ENCODE measurements at places on chromosomes 7 and 10.
A peak's percentile ranks its signal among the peaks of the same experiment; 100 is the strongest.

DNA sequence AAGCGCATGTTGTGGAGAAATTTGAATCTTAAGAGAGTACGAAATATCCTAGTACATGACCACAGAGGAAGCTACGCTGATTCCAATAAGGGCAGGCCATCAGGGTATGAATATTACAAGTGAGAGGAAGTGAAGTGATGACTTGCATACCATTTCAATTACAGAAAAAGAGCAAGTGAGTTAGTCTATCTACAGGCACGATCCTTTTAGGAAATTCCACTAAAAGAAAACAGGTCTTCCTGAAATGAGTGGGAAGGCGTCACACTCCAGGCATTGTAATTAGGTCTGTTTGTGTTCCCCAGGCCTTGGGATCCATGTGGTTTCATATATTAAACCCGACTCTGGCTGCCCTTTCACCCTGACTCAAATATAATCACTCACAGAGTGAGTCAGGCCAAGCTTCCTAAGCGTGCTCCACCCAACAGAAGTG, 152.5 kb downstream of the SEMA3A start:
- DNase-seq: peak; percentile 94

- DNase-seq: no peak
Observed at GRCh38 chr7:144812379-144813283, 23.2 kb downstream of the TPK1 start.

- DNase-seq: no peak
Observed at GRCh38 chr10:44389150-44389549, 4.3 kb upstream of the CXCL12 start.

- DNase-seq: no peak
Observed at GRCh38 chr10:26156019-26156418, 60.6 kb upstream of the GAD2 start.

- no peak for DNase-seq
Observed at GRCh38 chr7:85730012-85730411, 543.2 kb upstream of the SEMA3D start.

GRCh38 chr7:77799078-77799964, 748 bp downstream of the PHTF2 start:
- DNase-seq: peak; percentile 30

- DNase-seq: no peak
Observed at GRCh38 chr7:46664453-46664852, 743.4 kb upstream of the IGFBP3 start.

- DNase-seq: no peak
Observed at GRCh38 chr7:41811941-41812340, 109.1 kb upstream of the INHBA start.

- no peak for DNase-seq
Observed at GRCh38 chr10:79248341-79249185, 98.7 kb upstream of the PPIF start.

- DNase-seq: no peak
Observed at GRCh38 chr7:107684947-107685463, 24.4 kb downstream of the SLC26A4 start.

DNA sequence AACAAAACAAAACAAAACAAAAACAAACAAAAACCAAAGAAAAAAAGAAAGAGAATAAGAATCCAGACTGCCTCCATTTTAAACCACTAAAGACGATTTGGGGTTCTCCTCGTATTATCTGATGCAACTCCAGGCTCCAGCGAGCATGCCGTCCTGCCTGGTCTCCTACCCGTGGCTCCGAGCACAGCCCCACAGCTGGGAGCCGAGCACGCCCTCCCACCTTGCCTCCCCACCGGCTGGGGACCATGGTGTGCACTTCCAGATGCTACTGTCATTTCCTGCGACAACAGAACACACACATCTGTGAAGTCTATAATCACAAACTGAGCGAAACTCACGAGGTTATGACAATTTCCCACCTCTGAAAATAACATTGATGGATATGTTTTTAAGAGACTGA, 113.1 kb downstream of the ADARB2 start:
- DNase-seq: no peak

GRCh38 chr7:90222811-90223725, 11.5 kb downstream of the STEAP2 start:
- DNase-seq: peak; percentile 70

DNA sequence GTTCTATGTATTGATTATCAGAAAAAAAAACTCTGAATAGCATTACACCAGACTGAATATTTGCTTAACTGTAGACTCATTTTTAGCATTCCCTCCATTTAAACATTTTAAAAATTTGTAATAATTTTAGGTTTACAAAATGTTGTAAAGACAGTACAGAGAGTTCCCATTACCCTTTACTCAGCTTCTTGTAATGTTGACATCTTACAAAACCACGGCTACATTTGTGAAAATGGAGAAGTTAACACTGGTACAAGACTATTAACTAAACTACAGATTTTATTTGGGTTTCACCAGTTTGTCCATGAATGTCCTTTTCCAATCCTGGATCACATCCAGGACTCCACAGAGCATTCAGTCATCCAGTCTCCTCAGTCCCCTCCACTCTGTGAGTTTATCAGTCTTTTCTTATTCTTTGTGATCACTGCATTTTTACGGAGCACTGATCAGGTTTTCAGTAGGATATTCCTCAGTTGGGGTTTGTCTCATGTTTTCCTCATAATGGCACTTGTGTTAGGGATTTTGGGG, 130.0 kb upstream of the EEPD1 start:
- no peak for DNase-seq

DNA sequence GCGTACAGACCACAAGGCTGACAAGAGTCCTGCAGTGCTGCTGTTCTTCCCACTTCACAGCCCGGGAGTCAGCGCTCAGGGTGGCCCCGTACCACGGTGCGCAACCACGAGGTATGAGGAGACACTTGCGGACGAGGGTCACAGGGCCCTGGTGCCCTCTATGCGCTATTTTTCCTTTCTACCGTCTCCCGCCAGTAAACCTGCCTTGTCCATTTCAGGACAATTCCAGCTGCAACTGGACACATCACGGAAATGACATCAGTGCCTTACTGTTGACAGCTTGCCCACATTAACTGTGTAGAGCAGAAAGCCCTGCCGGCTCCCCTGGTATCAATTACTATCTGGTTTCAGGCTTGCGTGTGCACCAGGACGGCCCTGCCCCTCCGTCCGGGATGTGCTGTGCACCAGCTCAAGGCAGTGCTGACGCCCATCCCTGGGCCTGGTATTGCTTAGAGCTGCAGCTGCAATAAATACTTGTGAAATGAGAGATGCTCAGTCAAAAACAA, 65.1 kb downstream of the ZRANB1 start:
- peak; percentile 85 for DNase-seq

- peak; percentile 68 for DNase-seq
Observed at GRCh38 chr10:120478386-120478785, 21.4 kb downstream of the PLPP4 start.

DNA sequence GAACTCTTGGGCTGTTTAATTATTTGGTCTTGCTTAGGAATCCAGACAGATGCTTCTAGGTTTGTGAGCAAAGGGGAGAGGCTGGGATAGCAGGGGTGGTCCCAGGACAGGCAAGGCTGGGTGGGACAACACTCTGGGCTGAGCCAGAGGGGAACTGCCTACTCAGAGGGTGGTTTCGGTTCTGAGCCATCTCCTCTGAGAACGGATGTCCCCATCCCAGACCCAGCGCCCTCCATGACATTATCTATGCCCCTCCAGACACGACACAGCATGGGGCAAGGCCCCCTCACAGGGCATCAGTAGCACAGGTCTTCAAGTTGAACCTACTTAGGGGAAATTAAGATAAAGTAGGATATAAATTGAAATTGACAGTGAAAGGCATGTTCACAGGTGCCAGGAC, 7.1 kb downstream of the ASB10 start:
- no peak for DNase-seq

DNA sequence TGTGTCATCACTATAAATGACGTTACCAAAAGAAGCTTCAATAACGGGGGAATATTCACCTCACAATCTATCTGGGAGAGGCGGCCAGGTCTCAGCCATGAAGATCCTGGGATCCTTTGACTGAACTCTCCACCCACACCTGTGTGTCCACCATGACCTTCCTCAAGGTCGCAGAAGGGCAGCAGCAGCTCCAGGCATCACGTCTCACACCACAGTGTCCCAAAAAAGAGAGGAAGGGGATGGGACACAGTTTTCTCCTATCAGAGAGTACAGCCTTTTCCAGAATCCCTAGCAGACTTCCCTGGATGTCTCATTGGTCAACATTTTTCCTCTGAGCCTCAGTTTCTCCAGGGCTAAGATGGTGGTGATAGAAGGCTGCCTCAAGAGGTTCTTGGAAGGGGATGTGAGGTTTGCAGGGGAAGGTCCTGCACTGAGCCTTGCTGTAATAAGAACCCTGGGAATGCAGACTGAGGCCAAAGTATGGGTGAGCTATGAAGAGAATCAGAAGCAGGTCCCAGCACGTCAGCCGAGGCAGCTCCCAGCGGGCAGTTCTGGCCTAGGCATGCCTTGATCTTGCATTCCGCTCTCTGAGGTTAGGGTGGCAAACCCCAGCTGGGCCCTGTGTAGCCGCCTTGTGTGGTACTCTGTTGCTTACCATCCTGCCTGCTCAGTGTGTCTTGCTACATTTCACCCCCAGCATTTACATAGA, 63.8 kb downstream of the COL26A1 start:
- DNase-seq: no peak

- no peak for DNase-seq
Observed at GRCh38 chr7:50317697-50318669, 13.5 kb downstream of the IKZF1 start.

DNA sequence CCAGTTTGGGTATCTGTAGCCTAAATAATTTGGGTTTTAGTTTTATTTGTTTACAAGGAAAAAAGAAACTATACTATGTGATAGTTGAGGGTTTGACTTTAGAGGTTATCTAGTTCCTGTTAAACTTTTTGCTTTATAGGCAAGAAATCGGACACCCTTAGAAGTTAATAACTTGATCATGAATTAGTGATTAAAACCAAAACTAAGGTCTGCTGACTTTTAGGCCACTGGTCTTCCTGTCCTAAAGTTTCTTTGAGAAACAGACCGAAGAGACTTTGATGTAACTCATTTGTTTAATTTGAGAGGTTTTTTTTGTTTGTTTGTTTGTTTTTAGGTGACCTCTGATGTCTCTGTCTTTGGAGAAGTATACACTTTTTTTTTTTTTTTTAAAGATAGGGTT, 59.7 kb downstream of the PHTF2 start:
- no peak for DNase-seq

- peak; percentile 66 for DNase-seq
Observed at GRCh38 chr7:77759294-77759889, 38.8 kb downstream of the TMEM60 start.

DNA sequence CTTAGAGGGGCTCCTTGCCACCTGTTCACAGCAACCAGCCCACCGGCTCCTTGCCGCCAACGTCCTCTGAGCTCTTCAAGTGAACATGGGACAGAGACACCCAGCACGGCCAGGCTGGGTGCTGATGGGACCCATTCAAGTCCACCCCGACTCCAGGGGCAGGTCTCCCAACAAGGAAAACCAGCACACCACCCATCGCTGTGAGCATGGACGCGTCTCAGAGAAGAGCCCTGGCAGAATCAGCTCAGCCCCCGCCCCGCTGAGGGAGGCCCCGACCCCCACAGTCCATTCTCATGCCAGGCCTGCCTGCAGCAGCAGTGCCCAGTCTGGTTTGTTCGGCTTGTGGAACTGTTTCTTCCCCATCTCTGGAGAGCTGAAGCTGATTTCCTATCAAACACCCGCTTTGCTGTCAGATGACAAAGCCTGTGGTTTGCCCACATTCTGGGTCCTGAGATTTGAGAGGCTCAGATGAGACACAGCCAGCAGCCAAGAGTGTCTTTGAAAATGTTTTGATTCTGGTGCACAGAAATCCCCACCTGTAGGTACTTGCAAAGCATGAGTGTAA, 216.6 kb downstream of the ZMYND11 start:
- no peak for DNase-seq

- DNase-seq: no peak
Observed at GRCh38 chr10:32948451-32948850, 9.6 kb downstream of the ITGB1 start.

DNA sequence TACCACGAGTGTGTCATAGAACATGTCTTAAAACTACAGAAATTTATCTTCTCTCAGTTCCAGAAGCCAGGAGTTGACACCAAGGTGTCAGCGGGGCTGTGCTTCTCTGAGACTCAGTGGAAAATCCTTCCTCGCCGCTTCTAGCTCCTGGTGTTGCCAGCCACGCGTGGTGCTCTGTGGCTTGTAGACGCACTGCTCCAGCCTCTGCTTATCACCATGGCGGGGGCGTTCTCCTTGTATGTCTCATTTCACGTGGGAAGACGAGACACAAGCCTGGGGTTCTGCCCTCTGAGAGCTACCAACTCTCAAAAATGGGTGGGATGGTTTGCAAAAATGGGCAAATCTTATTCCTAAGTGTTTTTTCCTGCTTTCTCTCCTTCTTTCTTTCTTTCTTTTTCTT, 11.0 kb upstream of the GALNTL5 start:
- DNase-seq: no peak

DNA sequence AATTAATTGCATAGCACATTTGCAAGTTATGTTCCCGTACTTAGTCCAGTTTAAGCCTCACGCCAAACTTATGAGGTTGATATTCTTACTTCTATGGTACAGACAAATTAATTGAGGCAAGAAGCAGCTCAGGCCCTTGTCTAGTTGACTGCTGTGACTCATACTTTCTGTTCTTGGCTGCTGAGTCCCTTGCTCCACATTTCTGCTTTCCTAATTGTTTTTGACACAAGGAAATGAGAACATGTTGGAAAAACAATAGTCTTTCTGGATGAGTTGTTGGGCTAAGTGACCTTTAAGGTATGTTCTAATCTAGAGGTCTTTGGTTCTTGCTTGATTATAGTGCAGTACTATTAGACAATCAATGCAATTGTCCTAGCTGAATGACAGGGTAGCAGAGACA, 331.8 kb downstream of the NRG3 start:
- DNase-seq: no peak

- DNase-seq: no peak
Observed at GRCh38 chr10:110531687-110532086, 34.0 kb downstream of the DUSP5 start.

GRCh38 chr10:62258926-62259325, 9.7 kb downstream of the RTKN2 start:
- DNase-seq: no peak

DNA sequence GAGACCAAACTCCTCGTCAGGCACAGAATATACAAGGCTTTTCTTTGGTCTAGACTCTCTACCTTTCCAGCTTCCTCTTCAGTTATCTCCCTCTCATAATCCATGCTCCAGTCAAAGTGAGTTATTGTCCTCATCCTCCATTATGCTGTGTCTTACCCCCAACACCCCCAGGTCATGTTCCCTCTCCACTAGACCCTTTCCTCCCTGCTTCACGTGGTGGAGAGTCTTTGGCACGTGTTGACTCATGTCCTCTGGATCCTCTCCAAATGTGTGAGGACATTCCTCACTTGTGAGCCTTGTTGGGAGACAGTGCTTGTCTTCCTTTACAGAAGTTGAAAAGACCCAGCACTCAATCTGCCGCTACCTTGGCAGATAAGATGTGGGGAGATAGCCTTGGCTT, 36.0 kb upstream of the DLD start:
- peak; percentile 48 for DNase-seq

GRCh38 chr10:15201589-15202300, 33.3 kb upstream of the NMT2 start:
- DNase-seq: peak; percentile 48

- no peak for DNase-seq
Observed at GRCh38 chr10:114442091-114442630, 37.9 kb upstream of the AFAP1L2 start.

- DNase-seq: no peak
Observed at GRCh38 chr10:131277969-131278368, 33.6 kb downstream of the TCERG1L start.

GRCh38 chr10:35392482-35393228, 56.3 kb downstream of the CCNY start:
- DNase-seq: no peak

All from fibroblast of skin of right quadriceps (primary cell).